Stimulated activated CD8-positive, alpha-beta memory T cell treated with anti-CD3 and anti-CD28 coated beads, Interleukin-4, amount 100 ng/mL, for 24 hours (primary cell): ENCODE measurements at places on chromosomes 7 and 10.

DNA sequence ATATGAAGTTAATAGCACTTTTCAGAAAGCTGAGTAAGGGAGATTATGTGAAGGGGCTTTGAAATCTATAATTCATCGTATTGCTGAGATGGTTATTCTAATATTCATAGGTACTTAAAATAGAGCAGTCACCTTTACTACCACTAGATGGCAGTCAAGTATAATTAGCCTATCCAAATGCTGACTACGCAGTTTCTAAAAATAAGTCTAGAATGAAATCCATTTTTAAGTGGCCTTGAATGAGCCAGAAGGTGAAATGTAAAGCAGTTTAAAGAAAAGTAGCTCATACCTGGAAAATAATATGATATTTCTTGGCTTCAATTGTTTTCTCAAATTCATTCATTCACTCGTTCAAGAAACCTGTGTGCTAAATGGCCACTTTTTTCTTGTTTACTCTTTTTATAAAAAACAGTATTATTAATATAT, 1277.1 kb downstream of the GATA3 start:
- no peak for DNase-seq

DNA sequence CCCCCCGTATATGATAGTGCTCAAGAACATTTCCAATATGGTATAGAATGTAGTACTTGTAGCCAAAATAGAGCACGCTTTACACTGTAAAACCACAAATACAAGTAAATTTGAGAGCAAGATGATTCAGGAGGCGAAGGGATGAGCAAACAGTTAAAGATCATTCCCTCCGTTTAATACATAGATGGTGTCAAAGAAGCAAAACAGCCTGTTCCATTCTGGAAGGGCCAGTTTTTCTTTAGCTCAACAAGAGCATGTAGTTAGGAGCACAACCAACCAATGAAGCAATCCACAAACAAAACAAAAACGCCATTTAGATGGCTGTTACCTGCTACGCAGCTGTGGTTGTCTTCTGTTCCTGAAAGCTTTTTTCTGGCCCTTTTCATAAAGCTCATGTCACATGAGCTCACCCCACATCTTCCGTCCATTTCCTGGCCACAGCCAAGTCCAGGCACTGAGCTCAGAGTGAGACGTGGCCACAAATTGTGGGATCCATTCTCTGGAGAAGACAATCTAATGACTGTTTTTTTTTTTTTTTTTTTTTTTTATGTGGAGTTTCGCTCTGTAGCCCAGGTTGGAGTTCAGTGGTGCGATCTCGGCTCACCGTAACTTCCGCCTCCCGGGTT, 185.6 kb downstream of the FANK1 start:
- DNase-seq = no peak

GRCh38 chr10:86673827-86674581, 5.7 kb downstream of the LDB3 start:
- no peak for DNase-seq

DNA sequence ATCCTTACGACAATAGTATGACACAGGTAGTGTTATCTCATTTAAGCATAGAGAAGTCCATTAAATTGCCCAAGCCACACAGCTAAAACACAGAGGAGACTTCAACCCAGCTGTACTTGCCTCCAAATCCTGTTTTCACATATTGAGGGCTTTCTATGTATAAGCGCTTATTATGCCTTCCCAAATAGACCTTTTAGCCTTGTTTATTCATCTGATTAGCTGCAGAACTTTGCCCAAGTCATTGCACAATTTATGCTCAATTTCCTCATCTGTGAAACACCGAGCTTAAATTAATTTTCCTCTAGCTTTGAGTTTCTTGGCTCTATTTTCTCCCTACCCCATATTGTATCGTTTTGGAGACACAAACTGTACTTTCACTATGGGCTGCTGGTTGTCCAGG, 15.5 kb downstream of the NPS start:
- no peak for DNase-seq

DNA sequence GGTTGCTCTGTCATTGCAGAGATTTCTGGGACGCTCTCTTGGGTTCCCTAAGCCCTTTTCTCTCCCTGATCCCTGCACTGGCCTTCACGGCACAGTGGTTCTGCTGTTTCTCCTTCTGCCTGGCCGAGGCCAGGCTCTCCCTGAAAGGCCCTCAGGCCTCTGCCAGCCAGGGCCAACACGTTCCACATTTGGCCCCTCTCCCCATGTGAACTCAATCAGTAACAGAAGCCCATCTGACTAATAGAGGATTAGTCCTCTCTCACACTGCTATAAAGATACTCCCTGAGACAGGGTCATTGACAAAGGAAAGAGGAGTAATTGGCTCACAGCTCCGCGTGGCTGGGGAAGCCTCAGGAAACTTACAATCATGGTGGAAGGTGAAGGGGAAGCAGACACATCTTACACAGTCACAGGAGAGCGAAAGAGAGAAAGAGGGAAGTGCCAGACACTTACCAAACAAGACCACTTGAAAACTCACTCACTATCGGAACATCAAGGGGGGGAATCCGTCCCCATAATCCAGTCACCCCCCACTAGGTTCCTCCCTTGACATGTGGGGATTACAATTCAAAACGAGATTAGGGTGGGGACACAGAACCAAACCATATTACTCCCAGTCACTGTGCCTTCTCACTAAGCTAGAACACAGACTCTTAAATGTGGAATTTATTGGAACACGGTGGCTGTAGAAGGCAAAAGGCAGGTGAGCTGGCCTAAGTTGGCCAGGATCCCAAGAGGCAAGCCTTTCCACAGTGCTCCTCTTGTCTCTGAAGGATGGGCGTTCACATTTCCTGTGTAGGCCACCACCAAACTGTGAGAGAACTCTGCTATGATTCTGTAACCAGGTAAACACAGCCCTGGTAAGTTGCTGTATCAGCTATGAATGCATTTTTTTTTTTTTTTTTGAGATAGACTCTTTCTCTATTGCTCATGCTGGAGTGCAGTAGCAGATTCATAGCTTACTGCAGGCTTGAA, 8.8 kb downstream of the FZD8 start:
- DNase-seq = no peak

DNA sequence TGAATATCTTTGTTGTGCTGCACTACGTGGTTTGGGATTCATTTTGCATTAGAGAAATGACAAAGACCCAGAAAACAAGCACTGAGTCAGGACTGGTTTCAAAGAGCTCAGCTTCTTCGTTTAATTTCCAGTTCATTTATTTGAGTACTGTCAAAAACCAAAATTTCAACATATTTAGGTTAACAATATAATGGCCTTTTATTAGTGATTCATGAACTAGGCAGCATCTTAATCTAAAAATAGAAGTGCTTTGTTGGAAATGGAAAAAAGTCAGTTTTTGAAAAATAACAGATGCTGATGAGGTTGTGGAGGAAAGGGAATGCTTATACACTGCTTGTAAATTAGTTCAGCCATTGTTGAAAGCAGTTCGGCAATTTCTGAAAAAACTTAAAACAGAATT, 856.4 kb downstream of the LRMDA start:
- no peak for DNase-seq
